CD4-positive, alpha-beta T cell treated with Interleukin-4 for 4 hours (primary cell): ENCODE measurements at places on chromosomes 5 and 9.

DNA sequence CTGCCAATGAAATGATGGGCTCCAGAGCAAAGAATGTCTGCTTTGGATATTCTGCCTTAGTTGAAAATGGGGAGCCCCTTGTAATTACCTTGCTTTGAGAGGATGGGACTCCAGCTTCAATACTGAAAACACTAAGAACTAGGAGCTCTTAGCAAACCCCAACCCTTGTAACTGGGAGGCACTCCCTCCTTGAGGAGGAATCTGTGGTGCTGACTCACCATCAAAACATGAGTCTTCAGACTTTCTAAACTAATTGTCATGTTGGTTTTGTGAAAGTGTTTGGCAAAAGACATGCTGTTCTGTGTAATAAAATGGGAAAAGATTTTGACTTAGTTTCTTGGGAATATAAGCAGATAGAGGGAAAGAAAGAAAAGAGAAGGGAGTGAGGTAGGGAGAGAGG, 91.9 kb upstream of the PTPRD start:
- DNase-seq, result no peak

DNA sequence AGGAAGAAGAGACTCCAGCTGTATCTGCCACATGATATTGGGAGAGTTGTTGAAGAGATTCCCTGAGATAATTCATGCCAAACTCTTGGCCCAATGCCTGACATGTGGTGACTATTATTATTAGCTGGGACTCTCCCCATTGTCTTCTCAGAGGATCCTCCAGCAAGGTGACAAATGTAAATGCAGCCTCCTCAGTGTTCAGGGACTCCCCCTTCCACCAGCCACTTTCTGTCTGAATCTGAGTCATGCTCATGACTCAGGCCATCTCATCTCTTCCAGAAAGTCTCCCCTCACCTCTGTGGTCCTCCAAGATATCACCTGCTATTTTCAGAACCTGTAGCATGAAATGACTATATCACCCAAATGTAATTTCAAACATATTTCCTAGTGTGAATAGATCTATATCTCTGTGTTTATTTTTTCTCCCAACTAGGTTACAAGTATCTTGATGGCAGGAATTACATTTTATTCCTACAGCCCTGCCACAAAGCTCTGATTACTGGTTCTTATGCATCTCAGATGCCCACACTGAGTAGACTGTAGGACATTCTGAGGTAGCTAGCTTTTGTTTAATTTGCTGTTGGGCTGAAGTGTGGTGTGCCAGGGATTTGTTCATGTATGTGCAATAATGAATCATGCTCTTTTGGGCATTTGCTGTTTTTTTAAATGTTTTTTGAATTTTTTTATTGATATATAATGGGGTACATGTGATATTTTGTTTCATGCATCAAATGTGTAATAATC, 126.6 kb upstream of the IL12B start:
- peak; percentile 38 for DNase-seq

DNA sequence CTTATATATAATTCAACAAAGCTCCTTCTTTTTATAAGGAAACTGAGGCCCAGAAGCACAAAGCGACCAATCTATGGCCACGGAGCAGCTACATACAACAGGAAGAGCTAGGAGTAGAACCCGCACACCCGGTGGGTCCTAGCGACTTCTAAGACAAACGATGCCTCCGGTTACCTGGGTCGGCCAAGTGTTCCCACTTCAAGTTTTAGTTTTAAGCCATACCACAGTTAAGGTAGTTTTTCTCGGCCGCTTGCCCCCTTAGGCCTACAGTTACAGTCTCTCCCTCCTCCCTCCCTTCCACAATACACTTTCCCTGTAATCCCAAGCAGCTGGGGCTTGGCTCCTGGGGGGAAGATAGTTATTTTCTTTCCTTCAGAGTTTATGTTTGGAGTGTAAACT, 533 bp downstream of the SREK1IP1 start:
- DNase-seq, result peak; percentile 6

- DNase-seq, result no peak
Observed at GRCh38 chr9:7791394-7791793, 8.2 kb downstream of the DMAC1 start.
